Erythroblast (primary cell): ENCODE measurements at places on chromosomes 16 and 17.

DNA sequence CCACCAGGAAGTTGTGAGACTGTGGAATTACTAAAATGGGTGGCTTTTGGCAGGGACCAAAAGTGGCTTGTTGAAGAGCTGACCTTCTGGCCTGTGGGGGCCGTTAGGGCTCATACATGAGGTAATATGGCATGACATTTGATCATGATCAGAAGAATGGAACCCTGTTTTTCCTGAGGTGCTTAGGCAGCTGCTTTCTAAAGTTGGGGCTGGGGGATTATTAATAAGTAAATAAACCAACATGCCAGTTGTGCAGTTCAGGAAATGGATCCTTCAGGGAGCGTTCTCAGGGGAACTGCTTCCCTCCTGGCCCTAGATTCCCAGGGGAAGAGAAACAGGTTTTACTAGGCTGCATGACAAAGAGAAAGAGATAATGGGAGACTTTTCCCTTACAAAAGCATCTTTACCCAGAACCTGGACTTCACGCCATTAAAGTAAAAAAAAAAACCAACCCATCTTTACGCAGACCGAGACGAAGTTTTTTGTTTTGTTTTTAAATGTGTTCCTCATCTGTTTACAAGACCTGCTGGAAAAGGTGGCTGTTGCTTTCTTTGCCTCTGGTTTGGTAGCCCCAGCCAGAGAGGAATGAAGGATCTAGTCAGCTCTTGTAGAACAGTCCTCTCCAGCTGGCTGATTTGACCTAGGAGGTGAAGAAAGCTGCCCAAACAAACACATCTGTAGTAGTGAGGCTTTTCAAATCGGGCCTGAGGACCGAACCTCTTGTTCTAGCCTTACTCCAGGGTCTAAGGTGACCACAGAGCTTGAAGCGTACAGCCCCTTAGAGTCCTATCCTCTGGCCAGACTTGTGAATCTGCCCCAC is 22.7 kb downstream of the YPEL2 start:
- no peak for DNase-seq

- DNase-seq, result peak; percentile 13
These were observed 4.8 kb downstream of the LHX1 start for GRCh38 chr17:36942019-36942599.

DNA sequence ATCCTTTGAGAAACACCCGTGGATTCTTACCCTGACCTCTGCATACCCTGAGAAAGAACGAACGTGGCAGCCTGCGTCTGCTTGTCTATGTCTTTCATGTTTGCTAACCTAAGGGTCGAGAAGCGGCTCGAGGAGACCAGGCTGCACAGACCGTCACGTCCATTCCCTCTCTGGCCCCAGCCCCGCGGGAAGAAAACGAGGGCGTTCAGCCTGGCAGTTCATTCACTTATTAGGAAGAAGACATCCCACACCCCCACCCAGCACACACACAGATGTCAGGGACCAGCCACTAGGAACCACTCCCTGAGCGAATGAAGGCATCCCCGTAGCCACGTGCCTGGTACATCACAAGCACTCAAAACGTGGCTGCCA is 655 bp upstream of the MTHFSD start:
- no peak for DNase-seq

DNA sequence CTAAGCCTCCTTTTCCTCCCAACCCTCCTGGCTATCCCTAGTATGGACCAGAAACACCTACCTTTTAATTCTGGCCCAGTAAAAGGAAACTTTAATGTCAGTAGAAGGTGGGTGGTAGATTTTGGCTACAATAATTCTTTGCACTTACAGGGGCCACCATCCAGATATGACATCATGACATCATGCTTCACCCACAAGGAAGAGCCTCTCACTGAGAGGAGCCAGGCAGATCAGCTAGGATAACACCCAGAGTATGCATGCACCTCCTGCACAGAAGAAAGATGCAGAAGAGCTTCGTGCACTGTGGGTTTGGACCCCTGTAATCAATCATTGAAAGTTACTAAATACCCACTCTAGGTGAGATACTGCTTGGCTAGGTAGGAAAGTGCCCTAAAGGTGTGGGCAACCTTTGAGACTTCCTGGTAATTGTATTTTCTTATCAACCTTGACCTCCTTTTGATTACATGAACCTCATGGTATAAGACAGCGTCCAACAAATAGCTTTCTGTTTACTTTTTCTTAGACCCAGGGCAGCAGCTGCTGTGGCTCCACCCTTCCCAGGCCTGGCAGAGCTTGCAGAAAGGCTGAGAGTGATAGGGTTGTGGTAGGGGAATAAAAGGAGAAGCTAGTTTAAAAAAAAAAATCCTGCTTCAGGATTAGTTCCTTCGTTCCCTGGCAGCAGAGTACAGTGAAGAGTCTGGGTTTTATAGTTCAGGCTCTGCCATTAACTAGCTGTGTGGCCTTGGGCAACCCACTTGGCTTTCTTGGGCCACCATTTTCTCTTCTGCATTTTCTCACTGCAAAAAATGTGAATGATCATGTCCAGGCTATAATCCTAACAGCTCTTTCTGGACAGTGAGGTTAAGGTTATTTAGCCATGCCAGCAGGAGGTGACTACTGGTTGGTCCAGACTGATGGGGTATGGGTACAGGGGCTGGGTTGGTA is 6.2 kb downstream of the MAP3K14 start:
- DNase-seq, result peak; percentile 23

- no peak for DNase-seq
These were observed 10.2 kb upstream of the HSD17B2 start for GRCh38 chr16:82024883-82025282.

- DNase-seq, result no peak
These were observed 368.0 kb upstream of the RBFOX1 start for GRCh38 chr16:6964679-6965078.

GRCh38 chr16:10579965-10580882 is at the start of gene EMP2:
TSS of gene EMP2 (minus strand) at chr16:10580598. CDS start at chr16:10547617, 32,981 bp downstream.
- peak; percentile 61 for DNase-seq
